ENCODE measurements at places on chromosomes 7 and 10.

DNA sequence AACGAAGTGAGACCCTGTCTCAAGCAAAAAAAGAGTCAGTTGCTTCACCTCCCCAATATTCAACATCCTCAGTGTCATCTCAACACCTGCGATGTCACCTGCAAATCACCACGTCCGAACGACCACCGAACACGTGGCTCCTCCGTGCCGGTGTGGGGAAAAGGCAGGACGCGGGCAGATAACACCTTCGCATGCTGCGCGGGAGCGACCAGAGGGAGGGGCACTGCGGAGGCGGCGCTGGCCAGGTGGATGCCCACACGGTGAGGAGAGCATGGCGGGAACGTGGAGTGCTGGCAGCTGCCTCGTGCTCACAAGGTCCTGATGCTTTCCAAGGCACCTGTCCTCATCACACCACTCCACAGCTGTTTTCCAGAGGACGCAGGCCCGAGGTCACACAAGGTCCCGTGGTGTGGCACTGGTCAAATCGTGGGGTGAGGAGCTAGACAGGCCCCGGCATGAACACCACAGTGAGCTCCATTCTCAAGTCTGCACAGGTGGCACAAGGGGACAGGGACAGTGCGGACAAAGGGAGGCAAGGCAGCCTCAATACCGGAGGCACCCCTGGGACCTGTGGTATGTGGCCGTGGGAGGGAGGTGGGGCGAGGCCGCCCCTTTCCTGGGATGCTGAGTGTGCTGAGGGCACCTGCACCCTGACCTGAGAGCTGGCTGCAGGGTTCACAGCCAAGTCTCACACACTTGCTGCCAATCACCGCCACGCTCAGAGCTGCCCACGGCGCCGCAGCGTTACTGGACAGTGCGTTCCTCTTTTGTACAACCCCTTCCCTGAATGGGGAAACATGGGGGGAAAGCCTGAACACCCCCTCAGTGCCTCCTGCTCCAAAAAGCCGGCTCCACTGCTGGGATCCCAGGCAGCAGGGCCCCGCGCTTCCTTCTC, 13.0 kb downstream of the TUBGCP2 start:
- DNase-seq: no peak

- DNase-seq: no peak
Measured at GRCh38 chr10:5643346-5644067, 22.9 kb downstream of the ASB13 start.

DNA sequence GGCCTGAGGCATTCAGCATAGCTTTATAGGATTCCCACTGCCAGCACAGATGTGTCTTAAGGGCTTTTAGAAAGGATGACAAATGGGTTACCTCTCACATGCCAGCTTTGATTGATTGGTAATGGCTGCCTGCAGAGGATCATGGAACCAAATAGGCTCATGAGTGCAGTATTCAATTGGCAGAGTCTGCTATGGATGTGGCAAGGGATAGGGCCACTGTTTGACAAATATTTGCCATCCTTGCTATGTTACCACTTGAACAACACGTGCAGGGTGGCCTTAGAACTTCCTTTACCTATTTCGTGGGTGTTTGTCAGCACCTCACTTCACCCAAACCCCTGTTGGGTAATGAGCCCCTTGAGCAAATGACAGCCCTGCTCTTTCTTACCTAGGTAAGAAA, 139.2 kb downstream of the C10orf105 start:
- DNase-seq: no peak

- DNase-seq: no peak
Measured at GRCh38 chr10:83248106-83248631, 891.1 kb upstream of the GHITM start.

GRCh38 chr7:117863618-117864017, 9.6 kb downstream of the CTTNBP2 start:
- no peak for DNase-seq

DNA sequence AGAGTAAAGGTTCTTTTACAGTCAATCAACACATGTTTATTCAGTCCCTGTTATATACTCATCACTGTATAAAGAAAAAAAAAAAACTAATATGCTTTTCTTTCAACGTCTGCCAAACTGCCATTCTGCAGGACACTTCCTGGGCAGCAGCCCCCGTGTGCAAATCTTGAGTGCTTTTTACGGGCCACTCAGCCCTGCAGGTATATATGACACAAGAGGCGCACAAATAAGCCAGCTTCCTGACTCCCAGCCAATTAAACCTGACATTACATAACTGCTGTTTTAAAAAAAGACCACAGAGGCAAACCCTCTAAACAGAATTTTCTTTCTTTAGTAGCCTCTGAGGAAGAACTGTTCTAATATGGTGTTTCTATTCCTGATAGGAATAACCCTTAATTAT, 263.0 kb upstream of the NEBL start:
- DNase-seq: no peak

DNA sequence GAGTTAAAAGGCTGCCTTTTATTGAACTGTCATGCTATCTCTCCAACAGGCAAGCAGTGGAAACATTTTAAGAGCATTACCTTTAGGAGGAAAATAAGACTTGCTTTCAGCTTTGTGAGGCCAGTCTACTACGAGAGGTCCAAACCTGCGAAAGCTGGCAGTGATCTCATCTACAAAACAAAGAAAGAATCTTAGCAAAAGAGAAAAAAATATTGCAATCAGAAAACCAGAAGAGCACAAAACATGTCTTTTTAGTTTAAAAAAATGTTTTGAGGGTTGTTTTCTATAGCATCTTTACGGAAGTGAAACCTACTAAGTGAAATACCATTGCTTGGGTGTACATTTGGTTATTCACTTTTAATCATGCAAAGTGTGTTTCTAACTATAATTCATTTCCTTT, 147.9 kb downstream of the CPEB3 start:
- no peak for DNase-seq

DNA sequence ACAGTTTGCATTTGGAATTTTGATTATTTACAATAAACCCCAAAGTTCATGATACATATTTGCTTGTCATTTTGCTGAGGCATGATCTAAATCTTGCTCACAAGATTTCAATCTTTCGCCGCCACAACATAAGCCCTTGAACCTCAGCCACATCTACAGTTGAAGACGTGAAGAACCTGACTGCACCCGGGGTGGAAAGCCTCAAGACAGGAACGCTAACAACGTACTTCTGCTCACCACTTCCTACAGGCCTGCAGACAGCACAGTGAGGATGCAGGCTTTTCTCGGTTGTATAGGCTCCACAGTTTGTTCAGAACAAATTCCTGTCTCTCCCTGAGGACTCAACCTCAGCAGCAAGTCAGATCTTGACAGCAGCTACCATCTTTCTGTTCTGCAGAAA, 393.8 kb upstream of the PRKCQ start:
- no peak for DNase-seq

- no peak for DNase-seq
Measured at GRCh38 chr10:6002809-6003510, 25.6 kb upstream of the IL15RA start.

DNA sequence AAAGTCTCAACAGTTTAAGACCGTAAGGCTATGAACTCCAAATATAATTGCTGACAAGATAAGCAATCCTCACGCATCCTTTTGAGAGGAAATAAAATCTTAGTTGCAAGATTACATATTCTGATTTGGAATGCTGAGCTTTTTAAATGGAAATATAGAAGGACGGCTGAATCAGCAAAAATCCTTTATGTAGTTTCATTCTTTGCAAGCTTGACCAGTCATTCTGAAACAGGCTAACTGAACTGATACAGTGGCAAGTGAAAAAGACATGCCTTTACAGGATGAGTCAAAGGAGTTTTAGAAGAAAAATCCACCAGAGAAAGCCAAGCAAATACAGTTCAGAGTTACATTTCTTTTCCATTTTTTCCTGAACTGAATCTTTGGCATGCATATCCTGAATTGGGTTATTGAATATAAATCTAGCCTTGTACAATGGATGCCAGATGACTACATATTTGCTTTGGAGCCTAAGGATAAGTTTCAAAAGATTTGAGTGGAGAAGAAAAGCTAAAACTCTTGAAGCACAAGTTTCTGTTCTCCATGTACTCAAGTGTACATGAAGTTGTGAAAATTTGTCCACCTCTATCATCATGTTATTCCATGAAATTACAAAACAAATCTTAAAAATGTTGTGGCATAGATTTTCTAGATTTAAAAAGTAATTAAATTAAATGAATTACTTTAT, 4.4 kb downstream of the VIM start:
- DNase-seq: no peak

Measured in DMS79 treated with DMSO at 0.1 percent for 48 hours (cell line).